LoVo (cell line): ENCODE measurements at places on chromosomes 6 and 20.

GRCh38 chr6:46651006-46651405 is 1.6 kb downstream of the CYP39A1 start:
- DNase-seq: no peak

- no peak for DNase-seq
These were observed 98.3 kb downstream of the SIM1 start for GRCh38 chr6:100366419-100366818.

- no peak for DNase-seq
These were observed 457.8 kb downstream of the MEI4 start for GRCh38 chr6:78110641-78111040.

GRCh38 chr6:156057869-156058268 is 602.2 kb upstream of the NOX3 start:
- DNase-seq: no peak

DNA sequence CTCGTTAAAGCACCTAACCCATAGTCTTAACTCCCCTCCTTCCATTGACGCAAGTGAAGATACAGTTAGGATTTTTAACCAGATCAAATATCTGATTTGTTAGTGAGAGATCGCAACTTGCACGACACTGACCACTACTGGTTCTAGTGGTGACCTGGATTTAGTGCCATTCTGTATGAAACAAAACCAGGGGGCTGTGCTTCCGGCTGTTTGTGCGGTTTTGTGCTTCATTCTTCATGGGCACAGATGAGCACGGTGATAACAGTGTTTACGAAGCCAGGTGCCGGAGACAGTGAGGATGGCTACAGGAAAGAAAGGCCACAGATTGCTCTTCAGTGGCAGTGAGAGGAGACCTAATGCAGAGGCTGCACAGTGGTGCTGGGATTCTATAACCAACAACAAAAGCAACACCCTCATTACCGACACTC is 75.5 kb downstream of the NOL4L start:
- no peak for DNase-seq

- DNase-seq: no peak
These were observed 100.6 kb downstream of the SOX4 start for GRCh38 chr6:21694168-21694567.

GRCh38 chr6:112480553-112480952 is 133.4 kb downstream of the RFPL4B start:
- no peak for DNase-seq

GRCh38 chr6:97917369-97917768 is 634.4 kb upstream of the MMS22L start:
- no peak for DNase-seq

DNA sequence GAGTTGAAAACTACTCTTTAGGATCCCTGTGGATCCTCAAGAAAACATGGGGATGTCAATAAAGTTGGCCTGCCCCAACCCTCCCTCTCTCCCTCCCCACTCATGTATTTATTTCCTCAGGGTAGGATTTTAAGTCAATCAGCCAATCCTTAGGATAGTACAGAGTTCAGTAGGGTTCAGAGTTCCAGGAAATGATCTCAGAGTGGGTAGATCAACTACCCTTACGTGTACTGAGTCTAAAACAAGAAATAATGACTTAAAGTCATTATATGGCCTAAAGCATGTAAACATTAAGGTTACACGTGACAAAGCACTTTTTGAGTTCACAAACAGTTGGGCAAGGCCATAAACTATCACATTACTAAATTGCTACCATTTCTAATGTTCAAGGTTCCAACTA is 47.2 kb upstream of the REV3L start:
- DNase-seq: no peak

DNA sequence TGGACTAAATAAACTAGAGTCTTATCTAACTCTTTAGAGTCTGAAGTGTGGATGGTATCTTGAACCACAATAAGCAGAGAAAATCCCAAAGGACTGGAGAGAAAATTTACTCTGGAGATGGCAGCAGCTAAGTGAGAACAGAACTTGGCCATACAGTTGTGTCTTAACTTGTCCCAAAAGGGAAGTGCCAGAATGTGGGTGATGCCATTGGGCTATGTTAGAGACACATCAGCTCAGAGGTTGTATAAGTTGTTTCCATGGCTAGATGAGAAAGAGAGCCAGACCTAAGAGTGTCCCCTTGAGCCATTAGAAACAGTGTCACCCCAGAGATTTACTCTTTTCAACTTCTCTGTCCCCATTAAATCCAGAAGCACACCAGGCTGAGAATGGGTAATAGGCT is 36.2 kb downstream of the FOXO3 start:
- no peak for DNase-seq

DNA sequence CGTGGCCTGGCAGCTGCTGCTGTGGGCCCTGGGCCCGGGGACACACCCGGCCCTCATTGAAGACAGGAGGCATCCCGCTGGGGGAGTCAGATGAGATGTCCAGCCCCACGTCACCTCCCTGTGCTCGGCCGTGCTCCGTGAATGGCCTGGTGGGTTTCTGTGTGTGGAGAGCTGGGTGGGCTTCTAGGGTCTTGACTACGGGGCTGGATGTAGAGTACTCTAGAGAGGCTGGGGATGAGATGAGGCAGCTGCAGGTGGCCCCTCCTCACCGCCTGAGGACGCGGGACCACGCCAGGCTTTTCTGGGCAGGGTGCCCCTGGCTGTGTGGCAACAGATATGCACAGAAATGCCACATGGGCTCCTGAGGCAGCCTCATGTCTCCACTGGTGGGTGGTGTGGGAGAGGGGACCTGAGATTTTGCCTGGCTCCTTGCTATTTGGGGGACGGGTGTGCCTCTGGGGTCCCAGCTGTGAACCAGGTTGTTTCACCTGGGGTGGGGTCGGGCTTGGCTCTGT is 8.4 kb upstream of the BHLHE23 start:
- DNase-seq: no peak

DNA sequence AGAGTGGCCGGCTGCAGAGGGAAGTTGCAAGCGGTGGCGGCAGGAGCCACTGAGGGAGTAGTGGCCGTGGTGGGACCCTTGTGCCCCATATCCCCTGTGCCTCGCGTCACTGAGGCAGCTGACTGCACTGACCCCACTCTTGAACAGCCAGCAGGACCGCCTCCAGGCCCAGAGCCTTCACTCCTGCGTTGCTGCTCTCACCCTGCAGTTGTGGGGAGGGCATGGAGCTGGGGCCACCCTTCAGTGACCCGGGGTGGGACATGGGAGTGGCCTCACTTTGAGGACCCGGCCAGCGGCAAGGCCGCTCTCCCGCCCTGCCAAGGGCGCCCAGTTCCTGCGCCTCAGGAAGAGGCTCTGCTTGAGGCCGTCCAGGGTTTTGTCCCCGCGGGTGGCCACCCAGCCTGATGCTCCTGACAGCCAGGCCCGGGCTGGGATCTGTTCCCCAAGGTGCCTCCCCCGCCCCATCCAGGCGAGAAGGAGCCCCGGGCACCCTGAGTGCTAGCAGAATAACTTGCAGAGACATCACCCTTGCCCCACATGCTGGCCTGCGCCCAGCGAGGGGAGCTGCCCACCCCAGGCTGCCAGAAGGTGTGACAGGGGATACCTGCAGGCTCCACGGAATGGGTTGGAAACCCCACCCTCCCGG is 44.4 kb downstream of the HLA-DRA start:
- DNase-seq: no peak

GRCh38 chr6:161536224-161536630 is 262.4 kb upstream of the AGPAT4 start:
- no peak for DNase-seq

- no peak for DNase-seq
These were observed 147.4 kb downstream of the MOXD1 start for GRCh38 chr6:132253906-132254305.

DNA sequence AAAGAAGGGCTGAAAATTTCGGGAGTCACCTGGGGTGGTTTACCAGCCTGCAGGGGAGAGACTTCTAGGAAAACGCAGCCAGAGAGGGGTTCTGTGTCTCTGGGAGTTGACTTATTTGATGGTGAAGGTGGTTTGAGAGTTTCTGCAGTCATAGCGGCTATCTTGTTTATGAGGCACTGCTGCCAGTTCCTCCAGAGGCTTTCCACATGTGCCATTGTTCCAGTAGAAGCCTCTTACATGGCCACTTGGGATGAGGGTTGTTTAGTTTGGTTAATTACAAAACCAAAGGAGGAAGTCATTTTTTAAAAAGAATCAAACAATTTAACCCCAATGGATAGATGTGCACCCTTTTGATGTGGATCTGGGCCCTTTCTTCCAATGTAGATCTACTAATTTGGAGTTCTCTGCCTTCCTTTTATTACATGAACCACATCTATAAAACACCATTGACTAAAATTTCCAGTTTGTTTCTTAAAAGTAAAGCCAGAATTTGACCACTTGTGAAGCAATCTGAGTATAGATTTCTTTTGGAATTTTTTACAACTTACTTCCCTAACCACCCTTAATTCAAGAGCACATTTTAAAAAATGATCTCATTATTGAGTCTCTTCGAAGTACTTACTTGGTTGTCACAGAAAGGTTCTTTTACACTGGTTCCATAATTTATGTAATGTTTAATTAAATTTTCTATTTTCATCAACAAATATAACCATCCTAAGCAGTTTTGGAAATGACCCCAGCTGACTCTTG is 97.6 kb downstream of the TCP11 start:
- DNase-seq: no peak

DNA sequence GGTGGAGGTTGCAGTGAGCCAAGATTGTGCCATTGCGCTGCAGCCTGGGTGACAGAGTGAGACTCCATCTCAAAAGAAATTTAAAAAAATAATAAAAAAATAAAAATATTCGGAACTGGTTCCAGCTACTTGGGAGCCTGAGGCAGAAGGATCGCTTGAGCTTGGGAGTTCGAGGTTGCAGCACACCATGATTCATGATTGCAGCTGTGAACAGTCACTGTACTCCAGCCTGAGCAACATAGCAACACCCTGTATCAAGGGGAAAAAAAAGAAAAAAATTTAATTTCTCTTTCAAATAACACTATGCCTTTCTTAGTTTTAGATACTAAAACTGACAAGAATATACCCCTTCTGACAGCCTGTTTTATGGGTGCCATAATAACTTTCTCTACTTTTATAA is 10.5 kb downstream of the KDM1B start:
- DNase-seq: no peak

DNA sequence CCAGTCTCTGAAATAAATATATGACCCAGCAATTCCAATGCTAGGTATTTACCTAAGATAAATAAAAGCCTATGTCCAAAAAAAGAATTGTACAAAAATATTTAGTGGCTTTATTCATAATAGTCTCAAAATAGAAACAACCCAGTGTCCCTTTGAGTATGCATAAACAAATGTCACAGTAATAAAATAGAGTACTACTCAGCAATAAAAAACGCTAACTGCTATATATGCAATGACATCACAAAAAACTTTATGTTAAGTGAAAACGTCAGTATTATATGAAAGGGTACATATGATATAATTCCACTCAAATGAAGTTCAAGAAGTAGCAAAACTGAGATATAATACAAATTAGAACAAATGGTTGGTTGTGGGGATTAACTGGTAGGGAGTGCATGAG is 286.5 kb upstream of the MAN1A1 start:
- no peak for DNase-seq

DNA sequence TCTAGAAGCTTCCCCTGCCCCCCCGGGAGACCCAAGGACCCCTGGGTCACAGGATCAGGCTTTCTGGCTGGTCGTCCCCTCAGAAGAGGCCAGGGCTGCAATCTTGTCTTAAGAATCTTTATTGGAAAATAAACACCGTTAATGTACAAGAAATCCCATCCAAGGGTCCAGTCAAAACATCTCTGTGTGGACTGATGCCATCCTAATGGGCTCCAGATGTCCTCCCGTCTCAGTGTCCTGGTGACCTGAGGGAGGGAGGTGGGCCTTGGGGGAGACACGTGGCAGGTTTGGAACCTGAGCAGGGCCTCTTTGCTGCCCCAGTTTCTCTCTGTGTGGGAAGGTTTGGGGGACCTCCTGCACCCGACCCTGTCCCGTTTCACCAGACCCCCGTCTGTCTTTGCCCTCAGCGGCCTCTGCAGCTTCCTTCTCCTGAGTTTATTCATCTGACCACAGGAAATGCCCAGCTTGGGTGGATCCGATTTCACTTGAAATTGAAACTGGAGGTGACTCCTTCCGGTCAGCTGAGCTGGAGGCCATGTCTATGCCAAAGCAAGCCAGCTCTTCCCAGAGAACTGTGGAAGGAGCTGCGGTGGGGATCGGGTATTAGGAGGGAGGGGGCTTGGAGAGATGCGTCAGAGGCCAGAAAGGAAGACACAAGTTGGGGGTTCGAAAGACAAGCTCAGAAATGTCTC is 75.1 kb downstream of the SLC2A10 start:
- no peak for DNase-seq

DNA sequence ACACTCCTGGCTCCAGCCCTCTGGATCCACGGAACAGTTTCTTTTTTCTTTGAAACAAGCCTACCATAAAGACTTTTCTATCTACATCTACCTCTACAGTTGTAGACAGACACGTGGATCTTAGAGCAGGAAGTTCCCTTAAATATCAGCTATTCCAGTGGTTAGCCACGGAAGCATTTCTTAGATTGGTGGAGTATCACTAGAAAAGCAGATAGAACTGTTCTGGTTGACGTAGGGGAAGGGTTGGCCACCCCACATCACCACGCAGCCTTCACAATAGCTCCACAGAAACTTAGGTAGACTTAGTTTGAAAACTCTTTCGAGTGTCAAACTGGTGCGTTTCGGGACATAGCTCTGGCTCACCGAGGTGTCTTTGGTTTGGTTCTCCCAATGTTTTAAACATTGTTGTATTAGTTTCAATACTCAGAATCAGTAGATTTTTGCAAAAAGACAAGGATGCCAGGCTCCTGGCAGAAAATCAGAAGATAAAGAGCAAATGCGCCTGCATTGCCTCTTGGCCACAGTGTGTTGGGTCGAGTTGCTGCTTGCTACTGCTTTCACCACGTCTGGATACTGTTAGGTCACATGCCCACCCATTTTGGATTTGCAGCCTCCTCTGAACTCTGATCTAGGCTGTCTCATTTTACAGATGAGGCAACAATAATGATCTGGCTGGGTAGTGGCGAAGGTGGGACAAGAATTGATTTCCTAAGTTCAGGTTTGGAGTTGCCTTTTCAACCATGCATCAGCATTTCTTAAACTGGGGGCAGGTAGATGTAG is 71.5 kb upstream of the DTNBP1 start:
- no peak for DNase-seq

DNA sequence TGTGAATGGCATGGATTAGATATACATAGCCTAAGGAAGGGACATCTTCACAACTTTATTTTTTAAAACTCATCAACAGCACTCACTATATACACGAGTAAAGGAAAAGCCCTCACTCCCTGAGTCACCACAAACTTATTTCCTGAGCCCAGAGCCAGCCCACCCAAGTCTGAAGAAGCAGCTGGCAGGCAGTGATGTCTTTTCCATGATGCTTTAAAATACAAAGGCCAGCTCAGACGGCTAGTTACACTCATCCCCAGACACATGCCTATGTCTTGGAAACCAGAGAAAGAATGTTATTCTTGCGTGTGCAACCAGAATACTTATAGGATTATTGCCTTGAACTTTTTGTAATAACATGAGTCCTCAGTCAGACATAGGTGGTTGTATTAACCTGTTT is 114.4 kb downstream of the ADGRG6 start:
- DNase-seq: no peak
